Right lung (tissue), 10 donors: ENCODE measurements at places on chromosomes 7 and 10. TPM values are rescaled to one million over a fixed set of nuclear protein-coding genes. Genes with fewer than 3 reads are reported as not detected.

GRCh38 chr7:76089865-76090475 is 42.1 kb downstream of the MDH2 start:
- DNase-seq, result no peak

DNA sequence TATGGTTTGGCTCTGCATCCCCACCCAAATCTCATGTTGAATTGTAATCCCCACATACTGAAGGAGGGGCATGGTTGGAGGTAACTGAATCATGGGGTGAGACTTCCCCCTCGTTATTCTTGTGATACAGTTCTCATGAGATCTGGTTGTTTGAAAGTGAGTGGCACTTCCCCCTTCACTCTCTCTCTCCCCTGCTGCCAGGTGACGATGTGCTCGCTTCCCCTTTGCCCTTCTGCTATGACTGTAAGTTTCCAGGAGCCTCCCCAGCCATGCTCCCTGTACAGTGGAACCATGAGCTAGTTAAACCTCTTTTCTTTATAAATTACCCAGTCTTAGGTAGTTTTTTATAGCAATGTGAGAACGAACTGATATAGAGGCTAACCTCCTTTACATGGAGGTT is 16.6 kb downstream of the PLPP4 start:
- DNase-seq, result no peak

DNA sequence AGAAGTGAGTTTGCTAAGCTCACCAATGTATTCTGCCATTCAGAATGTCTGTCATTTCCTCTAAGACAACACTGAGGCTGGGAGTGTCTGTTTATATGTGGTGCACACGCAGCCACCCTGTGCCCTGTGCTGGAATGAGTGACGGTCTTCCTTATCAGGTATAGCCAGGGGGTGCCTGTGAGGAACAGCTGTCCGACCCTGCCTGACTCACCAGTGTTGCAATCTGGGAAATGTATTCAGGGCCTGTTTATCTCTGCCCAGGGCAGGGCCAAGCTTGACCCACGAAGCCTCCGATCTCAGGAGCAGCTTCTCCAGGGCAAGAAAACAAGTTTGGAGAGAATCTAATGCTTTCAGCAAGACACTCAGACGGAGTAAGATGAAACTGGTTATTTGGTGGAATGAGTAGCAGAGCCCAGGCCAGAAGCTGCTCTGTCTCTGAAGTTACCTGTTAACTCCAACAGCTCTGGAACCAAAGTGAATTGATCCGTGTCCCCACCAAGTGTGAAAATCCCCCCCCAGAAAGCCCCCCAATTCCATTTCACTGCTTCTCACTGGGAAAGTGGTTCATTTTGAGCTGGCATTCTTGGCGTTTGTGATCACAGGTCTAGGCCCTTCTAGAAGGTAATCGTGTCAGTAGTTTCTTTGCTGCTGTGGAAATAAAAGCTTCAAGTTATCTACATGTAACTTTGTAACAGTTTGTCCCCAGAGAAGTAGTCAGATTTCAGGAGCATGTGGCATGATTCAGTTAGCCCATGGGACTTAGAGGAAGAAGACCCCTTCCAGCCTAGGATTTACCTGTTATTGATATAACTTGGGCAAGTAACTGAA is 6.1 kb upstream of the UBE2H start:
- no peak for DNase-seq

DNA sequence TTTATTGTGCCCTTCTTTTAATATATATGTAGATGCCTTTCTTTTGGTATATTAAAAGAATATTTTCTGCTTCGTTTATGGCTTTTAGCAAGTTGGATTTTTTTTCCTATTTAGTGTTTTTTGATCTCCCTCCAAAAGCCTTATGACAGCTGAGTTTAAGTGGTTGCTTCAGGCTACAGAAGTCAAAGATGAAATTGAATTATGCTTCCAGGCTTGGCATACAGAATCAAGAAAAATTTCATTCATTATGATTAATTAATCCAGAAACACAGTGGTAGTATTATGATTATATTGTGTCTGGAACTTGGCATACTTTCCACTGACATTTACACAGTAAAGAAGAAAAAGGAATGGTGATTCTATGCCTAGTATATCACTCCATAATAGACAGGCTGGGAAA is 63.8 kb upstream of the SEM1 start:
- no peak for DNase-seq

DNA sequence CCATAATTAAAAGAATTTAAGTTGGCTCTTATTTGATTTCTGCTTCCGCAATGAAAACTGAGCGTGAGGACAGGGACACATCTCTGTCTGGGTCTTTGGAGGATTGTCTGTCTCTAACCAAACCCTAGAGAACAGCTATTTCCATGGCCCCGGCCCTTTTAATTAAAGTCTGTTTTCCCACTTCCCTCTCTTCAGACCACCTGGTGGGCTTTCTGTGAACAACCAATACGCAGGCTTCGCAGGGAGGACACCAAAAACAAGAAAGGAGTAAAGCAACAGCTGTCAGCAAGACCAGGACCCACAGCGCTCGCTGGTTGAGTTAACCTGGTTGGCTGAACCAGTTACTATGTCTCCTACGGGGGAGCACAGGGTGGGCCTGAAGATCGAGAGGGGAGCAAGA is 217.1 kb upstream of the FRMD4A start:
- DNase-seq, result no peak

GRCh38 chr10:77907900-77908717 is 18.4 kb downstream of the DLG5 start:
- no peak for DNase-seq

DNA sequence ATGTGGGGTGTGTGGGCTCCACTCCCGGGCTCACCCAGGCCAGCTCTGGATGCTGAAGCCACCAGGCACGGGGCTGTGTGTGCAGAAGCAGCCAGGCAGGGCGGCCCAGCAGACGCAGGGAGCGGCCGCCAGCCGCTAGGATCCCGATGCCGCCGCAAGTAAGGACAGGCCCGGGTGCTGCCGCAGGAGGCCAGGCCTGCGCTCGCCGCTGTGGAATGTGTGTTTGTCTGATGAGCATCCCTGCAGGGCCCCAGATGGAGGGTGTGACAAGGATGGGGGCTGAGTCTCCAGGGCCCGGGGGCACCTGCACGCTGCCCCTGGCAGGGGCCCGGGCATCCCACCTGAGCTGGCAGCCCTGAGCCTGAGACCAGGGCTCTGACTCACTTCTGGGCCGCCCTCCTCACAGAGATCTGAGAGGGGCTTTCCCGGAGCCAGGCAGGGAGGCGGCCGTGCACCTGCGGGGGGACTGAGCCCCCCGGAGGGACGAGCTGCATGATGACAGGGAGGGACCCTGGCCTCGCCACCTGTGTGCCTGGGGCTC is 101.5 kb downstream of the FOXL3 start:
- DNase-seq, result no peak

DNA sequence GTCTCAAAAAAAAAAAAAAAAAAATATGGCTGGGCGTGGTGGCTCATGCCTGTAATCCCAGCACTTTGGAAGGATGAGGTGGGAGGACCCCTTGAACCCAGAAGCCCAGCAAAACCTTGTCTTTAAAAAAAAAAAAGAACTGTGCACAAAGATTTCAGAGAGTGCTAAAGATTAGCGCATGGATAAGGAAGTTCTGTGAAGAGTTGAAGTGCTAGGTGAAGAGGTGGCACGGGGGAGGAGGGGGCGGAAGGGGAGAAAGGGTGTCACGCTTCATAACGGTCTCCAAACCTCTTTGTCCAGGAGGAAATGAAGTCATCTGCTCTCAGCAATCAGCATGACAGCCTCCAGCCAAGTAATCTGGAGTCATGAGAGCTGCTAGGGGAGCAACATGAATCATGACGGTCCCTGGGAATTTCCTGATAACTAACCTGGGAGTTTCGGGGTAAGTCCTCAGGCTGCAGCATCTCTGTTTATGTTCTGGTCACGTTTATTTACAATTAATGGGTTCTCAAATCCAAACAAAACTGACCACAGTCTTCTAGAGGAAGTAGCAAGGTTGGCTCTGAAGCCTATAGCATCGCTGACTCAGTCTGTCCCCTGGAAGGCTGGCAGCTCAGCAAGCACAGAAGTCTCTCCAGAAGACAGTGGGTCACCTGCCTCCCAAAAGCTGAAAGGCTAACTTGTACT is 1.9 kb upstream of the PLAU start:
- DNase-seq, result no peak

- no peak for DNase-seq
These were observed 425.5 kb downstream of the CNTNAP2 start for GRCh38 chr7:146542101-146542500.

GRCh38 chr10:62599161-62599560 is 205.4 kb upstream of the ADO start:
- no peak for DNase-seq

DNA sequence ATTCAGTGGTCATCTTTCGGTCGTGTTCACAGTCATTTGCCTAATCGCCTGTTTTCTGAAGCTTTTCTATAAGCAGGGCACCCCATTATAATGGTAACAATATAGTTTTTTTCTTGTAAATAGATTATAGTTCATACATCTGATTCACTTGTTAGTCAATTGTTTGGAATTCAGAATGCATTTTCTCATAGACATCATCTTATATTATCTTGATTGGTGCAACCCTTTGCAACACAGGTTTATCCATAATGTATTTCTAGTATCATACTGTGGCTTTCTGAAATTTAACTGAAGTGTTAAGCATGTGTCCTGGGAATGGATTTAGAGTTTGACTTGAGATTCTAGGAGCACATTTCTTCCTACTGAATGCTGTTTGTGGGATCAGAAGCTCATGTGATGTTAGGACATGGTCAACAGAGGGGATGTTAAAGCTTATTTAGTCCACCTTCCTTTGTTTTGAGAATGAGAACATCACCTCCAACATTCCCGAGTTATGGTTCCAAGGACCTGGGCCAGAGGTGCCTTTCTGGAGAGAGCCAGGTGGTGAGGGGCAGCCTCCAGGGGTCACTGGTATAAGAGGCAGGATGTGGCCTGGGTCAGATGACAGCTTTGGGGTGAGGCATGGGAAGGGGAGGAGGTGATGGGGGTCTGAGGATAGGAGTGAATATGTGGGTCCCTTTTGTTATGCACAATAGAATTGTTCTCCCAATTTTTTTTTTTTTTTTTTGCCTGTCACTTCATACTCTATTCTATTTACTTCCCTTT is 415.6 kb downstream of the EXOC4 start:
- DNase-seq, result no peak

GRCh38 chr7:116653204-116653603 is 18.8 kb upstream of the MET start:
- DNase-seq, result no peak

Gene XRCC2
- polyA plus RNA-seq, result 12.1 TPM

Gene CYP2C19
- polyA plus RNA-seq, result not detected

Gene IGF2BP3
- 69.8 TPM for polyA plus RNA-seq

Gene ANKRD26
- polyA plus RNA-seq, result 16.8 TPM

Gene HOXA2
- 18.1 TPM for polyA plus RNA-seq

Gene KCNMA1
- polyA plus RNA-seq, result 3.8 TPM

Gene PON3
- polyA plus RNA-seq, result 19.3 TPM
